NCI-H1694 (cell line): ENCODE measurements at places on chromosomes 11 and 22.

DNA sequence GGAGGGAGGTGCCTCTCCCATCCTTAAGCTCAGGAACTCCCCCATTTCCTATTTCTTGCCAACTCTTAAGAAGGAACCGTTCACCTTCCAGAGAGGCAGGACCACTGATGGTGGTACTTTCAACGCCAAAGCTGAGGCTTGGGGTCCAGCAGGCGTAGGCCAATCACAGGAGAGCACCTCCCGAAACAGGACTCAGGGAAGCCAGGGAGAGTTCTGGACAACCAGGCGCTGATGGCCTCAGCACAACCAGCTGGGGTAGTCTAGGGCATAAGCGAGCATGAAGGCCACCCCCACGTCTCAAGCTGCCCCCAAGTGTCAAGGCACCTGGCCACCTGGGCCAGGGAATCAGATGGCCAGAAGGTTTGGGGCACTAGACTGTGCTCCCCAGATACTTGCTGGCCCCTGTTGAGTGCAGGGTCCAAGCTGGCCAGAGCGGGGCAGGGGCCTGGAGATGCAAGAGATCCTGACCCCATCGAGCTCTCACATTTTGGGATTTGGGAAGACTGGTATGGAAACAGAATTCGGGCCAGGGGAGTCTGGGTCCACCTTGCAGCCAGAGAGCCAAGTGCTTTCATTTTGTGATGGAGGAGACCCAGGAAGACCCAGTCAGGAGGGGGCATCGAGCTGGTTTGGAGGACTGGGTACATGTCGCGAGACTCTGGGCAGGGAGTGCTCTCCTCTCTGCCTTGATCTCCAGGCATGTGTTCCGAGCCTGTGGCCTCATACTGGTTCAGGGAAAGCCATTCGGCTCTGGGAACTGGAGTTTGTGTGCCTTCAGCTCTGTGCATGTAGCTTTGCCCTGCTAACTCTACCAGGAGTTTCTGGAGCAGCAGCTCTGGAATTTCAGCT is 926 bp downstream of the CD6 start:
- DNase-seq: no peak

DNA sequence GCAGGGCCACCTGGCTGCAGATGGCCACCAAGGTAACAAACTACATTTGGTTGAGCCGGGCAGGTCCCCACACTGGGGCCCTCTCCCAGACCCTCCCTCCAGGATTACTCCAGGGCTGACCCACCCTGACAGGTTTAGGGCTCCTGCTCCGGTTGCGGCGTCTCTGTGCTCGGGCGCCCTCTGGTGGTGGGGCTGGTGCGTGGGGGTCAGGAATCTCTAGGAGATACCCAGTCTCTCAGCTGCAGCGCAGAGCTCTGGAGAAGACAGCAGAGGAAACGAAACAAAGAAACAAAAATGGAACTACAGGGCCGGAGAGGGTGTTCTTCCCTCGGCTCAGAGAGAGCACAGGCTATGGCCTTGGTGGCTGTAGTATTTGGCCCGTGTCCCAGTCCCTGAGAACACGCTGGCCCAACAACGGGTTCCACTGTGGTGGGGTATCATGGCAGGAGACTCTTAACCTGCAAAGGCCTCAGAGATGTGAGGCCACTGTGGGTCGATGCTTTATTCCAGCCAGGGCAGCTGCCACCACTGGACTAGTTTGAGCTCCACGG is 2.4 kb downstream of the C11orf96 start:
- peak; percentile 44 for DNase-seq

DNA sequence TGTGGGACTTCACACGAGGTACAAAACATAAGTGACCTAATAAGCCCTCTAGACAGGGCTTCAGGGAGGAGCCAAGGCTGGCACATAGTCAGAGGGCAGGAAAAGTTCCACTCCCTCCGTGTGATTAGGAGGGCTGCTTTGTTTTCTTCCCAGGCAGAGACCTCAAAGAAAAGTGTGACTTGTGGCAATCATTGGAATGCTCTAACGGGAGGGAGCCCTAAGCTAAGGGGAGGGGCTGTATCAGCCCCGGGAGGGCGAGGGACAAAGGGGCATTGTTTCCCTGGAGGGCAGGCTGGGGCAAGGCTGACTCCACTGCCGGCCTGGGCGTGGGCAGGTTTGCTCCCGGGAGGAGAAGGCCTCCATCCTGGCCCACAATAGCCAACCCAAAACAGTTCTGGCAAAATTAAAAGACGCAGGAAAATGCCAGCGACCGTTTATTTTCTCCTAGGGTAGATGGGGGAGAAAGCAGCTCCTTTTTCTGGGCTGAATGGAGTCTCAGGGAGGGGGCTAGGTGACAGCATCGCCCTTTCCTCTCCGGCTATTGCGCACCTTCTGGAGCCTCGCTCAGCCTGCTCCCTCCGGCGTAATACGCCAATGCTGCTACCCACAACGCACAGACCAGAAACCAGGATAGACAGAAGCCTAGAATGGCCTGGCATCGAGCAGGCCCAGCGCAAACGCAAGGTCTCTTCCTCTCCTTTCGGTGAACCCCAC is 60.2 kb downstream of the ENDOD1 start:
- DNase-seq: no peak

DNA sequence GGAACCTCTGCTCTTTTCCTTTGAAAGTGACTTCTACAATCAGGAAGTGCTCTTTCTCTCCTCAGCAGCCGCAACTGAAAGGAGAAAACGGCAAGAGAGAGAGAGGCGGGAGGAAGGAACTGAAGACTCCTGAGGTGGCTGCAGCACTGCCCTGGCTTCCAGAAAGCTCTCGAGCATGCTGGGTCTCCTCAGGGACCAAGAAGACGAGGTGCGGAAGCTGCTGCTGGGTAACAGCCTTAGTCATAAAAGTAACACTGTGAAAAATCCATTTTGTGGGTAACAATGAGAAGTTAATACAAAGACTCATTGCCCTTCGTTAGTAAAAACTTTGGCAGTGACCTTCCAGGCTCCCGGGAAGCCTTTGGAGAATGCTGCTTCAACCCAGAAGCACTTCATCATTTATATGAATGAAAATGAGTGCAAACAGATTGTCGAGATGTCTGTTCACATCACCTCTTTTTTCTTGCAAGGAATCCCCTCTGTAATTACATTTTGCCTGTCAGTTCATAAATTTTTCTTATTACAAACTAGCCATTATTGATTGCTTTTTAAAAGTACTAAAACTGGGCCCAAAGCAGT is 473.4 kb downstream of the SOX6 start:
- no peak for DNase-seq

DNA sequence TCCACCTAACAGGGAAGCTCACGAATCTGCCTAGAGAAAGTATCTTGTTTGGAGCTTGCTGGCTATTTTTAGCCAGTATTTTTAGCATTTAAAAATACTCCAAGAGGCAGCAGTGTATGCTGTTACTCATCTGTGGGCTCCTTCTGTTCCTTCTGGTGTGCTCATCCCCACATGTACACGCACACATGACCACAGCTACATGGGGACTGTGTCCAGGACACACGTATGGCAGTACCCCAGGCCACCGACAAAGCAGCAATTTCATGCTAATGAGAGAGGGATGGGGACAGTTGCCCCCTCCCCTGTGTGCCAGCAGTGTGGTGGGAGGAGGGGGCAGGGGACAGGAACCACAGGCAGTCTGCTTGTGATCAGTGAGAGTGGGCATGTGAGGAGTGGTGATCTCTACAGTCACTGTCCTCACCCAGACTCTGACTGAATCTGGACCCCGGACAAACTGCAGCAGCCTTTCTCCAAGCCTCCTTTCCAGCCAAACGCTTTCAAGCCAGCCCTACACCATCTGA is 16.4 kb downstream of the USP2 start:
- DNase-seq: no peak

GRCh38 chr22:41687901-41688364 is 734 bp downstream of the SNU13 start:
- DNase-seq: no peak

- no peak for DNase-seq
These were observed 113.4 kb downstream of the MTNR1B start for GRCh38 chr11:93082900-93083299.

- no peak for DNase-seq
These were observed 818 bp upstream of the C1QTNF4 start for GRCh38 chr11:47595029-47595428.

GRCh38 chr11:78313181-78313795 is 104.3 kb downstream of the GAB2 start:
- no peak for DNase-seq

DNA sequence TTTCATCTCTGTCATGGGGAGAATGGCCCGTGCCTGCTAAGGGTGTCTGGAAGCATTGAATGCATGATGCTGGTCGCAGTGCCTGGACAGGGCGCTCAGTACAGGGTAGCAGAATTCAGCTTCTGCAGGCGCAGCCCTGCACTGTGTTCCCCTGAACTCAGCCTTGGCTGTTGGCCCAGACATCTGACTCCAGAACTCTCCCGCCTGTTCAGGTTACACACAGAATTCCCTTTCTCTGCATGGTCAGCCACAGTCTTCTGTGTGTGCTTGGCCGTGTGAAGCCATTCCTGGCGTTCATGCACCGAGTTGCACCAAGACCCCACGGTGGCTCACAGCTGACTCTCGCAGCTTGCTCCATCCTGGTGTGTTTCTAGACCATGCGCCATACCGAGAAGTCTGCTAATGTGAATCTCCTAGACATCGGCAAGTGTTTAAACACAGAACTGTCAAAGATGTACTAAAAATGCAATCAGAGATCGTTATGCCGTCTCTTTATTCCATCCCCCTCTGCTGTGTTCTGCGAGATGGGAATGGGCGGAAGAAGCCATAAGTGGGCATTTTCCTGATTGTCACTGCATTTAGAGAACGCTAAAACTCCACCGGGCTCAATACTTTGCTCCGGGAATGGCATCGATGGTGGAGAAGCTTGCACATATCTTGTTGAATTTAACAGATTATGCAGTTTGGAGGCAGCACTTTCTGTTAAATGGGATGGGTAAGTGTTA is 55.6 kb downstream of the MPPED1 start:
- DNase-seq: peak; percentile 45

GRCh38 chr22:25716637-25717036 is 25.4 kb upstream of the MYO18B start:
- no peak for DNase-seq

GRCh38 chr11:126100716-126101115 is 38.0 kb upstream of the CDON start:
- no peak for DNase-seq

- DNase-seq: no peak
These were observed 20.0 kb downstream of the APLP2 start for GRCh38 chr11:130089674-130090073.

- no peak for DNase-seq
These were observed 24.7 kb downstream of the IL10RA start for GRCh38 chr11:118010738-118011461.

DNA sequence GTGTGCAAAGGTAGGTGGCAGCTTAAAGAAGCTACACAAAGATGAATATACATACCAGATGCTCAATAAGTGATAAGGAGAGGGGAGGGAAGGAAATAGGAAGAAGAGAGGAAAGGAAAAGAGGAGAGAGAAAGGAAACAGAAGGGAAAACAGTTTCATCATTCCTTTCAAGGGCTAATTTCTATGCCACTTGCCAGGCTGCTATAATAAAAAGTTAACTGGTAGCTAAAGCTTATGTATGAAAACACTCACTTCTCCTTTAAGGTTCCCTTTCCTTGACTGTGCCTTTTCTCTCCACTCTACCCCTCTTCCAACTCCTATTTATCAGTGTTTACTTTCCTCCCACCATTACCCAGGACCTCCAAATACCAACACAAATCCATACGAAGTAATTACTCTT is 347.9 kb downstream of the DLG2 start:
- DNase-seq: no peak

- peak; percentile 73 for DNase-seq
These were observed 26.6 kb upstream of the IL17RA start for GRCh38 chr22:17057959-17058814.

- DNase-seq: no peak
These were observed 64.5 kb downstream of the MCM5 start for GRCh38 chr22:35464399-35464798.

DNA sequence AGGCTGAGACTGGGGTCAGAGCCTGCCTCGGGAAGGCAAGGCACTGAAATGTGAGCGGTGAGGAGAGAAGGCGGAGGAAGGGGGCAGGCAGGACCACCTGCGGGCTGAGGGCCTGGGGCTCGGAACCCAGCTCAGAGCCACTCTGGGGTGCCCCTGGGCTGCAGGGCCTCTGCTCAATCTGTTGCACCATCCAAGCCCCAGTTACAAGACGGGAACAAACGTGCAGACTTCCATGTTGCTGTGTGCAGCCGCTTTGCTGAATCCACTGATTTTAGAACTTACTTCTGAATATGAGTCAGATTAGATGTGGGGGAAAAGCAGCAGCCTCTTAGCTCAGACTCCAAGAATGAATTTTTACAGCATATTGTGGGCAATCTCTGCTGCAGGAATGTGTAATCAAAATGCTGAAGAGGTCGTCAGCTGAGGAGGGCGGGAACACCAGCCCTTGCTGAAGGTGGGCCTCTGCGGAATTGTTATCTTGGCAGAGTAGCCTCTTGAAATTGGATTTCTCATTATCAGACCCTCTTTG is 21.6 kb downstream of the PARVG start:
- DNase-seq: no peak

- no peak for DNase-seq
These were observed 104.5 kb downstream of the UVRAG start for GRCh38 chr11:75919525-75919924.

GRCh38 chr22:46290843-46291785 is 5.6 kb upstream of the GTSE1 start:
- DNase-seq: no peak

DNA sequence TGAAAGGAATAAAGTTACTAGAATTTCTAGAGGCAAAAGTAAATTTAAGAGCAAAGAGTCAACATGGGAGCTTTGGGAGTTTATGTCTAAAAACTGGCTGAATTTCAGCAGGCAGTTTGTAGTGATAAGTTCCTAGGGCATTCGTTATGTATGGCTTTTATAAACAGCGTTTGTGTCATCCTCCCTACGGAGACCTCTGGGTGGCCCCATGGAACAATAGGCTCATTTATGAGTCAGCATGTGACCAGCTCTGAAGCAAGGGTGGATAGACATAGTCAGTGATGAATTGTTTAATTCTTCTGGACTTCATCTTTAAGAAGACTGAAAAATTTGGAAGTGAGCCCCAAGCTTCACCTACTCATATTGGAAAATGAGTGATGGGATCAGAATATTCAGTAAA is 37.1 kb downstream of the SVIP start:
- DNase-seq: no peak

- DNase-seq: no peak
These were observed 47.8 kb downstream of the TEAD1 start for GRCh38 chr11:12721816-12722604.

- no peak for DNase-seq
These were observed 8.8 kb downstream of the LAYN start for GRCh38 chr11:111549196-111549868.
